Activated T-helper 2 cell treated with anti-CD3 and anti-CD28 coated beads, Interferon-gamma antibody, Interleukin-2, Interleukin-4, amounts not matched to agents 10 μg/mL and 5 μg/mL and 100 μg/mL, durations not matched to agents 14 hours and 24 hours and 36 hours (primary cell): ENCODE measurements at places on chromosomes 13 and 19. TPM values are rescaled to one million over a fixed set of nuclear protein-coding genes. Genes with fewer than 3 reads are reported as not detected.

The CYSLTR2 gene
- total RNA-seq = 3.2 and 3.7 TPM in 2 replicates

The IGFL2 gene
- 0.46 TPM in 1 of 2 replicates, not detected in the other for total RNA-seq

The TMEM150B gene
- total RNA-seq = 0.41 and 0.46 TPM in 2 replicates

The CPAMD8 gene
- 0.27 and 0.44 TPM in 2 replicates for total RNA-seq

The OVOL3 gene
- not detected in 2 replicates for total RNA-seq

The CGB7 gene
- total RNA-seq = not detected in 2 replicates

GRCh38 chr19:49097453-49098288, 12.4 kb downstream of the SNRNP70 start:
- peak; percentile 69 for DNase-seq

- no peak for DNase-seq
Measured at GRCh38 chr13:91520952-91521351, 122.5 kb downstream of the GPC5 start.
